ENCODE measurements at places on chromosomes 7 and 10. TPM values are rescaled to one million over a fixed set of nuclear protein-coding genes. Genes with fewer than 3 reads are reported as not detected.
A peak's percentile ranks its signal among the peaks of the same experiment; 100 is the strongest.

- H3K4me1 ChIP-seq = no peaks in the 10 kb centered on the region
- DNase-seq = no peak
- no peak overlapping the region for H3K4me3 ChIP-seq
- H3K27ac ChIP-seq = no peak overlapping the region
- H3K36me3 ChIP-seq = no peaks in the 10 kb centered on the region
These were observed 1078.4 kb downstream of the KCNMA1 start for GRCh38 chr10:76558996-76559891.

- H3K36me3 ChIP-seq = no peaks in the 10 kb centered on the region
- no peaks in the 10 kb centered on the region for H3K27me3 ChIP-seq
- DNase-seq = peak; percentile 79
These were observed 39.3 kb downstream of the CUX1 start for GRCh38 chr7:101856473-101857357.

DNA sequence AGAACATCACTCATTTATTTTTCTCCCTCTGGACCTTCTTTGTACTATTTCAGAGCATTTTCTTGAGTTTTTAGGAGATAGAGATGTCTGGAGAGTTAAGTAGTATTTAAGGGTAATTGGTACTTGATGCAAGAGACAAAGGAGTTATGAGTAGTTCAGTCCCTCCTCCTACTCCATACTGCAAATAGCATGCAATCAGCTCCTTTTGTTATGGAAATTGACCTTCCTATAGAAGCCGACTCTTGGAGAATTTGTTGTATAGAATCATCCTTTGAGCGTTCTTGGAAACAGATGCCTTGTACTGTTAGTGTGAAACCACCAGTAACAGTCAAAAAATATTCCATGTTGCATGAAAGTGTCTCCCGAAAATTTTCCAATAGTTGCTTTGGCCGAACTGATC lies 428.2 kb upstream of the GALNT17 start:
- H3K36me3 ChIP-seq = peaks cover 12% of the 10 kb centered on the region
- H3K4me3 ChIP-seq = no peak overlapping the region
- DNase-seq = no peak
- H3K27ac ChIP-seq = no peak overlapping the region

DNA sequence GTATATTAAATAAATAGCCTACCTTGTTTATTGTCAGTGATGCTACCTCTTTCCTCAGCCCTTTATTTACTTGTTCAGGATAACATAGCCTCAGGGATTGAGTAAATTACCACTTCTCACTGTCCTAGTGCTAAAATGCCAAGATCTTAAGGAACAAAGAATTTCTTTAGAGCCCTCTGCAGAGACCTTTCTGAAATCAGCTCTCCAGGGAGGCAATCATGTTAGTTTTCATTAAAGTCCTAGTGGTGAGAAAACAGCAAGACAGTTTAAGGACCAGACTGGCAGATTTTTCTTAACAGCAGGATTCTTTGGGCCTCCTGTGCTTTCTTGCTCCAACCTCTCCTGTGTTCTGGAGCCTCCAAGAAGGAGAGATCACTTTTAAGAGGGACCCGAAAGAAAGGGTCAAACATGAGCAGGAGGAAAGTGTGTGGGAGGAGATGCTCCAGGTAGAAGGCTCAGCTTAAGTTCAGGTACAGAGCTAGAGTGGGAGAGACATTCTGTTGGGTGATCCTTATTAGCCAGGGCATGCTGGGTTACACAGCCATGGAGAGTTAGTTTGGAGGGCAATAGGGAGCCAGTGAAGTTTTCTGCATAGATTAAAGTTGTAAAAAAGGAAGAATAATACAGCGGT lies 1.2 kb upstream of the PLCE1 start:
- peaks cover 22% of the 10 kb centered on the region for H3K27me3 ChIP-seq
- H3K4me1 ChIP-seq = no peaks in the 10 kb centered on the region
- H3K36me3 ChIP-seq = no peaks in the 10 kb centered on the region
- no peak overlapping the region for H3K4me3 ChIP-seq
- H3K27ac ChIP-seq = no peak overlapping the region

GRCh38 chr10:48554656-48555055 lies 50.2 kb downstream of the ARHGAP22 start:
- no peak for DNase-seq
- H3K36me3 ChIP-seq = no peaks in the 10 kb centered on the region
- no peak overlapping the region for H3K27ac ChIP-seq
- no peaks in the 10 kb centered on the region for H3K27me3 ChIP-seq
- H3K4me3 ChIP-seq = no peak overlapping the region
- peaks cover 6% of the 10 kb centered on the region for H3K4me1 ChIP-seq

DNA sequence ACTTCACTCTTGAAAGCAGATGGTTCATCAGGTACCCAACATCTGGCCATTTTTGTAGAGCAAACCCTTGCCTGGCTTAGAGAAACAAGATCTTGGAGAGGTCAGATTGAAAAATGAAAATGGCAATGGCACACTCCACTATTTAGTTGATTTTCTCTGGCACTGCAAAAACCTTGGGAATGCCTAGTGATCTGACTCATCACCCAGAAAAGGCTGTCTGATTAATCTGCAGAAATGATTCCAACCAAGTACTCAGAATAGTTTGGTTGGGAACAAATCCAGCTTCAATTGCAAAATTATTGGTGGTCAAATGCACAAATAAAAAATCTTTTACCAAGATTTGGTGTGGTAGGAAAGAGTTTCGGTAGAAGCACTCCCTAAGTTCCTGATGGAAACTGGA lies 351.2 kb downstream of the PHTF2 start:
- H3K27me3 ChIP-seq = no peaks in the 10 kb centered on the region
- no peaks in the 10 kb centered on the region for H3K4me1 ChIP-seq
- no peaks in the 10 kb centered on the region for H3K36me3 ChIP-seq
- no peak for DNase-seq

DNA sequence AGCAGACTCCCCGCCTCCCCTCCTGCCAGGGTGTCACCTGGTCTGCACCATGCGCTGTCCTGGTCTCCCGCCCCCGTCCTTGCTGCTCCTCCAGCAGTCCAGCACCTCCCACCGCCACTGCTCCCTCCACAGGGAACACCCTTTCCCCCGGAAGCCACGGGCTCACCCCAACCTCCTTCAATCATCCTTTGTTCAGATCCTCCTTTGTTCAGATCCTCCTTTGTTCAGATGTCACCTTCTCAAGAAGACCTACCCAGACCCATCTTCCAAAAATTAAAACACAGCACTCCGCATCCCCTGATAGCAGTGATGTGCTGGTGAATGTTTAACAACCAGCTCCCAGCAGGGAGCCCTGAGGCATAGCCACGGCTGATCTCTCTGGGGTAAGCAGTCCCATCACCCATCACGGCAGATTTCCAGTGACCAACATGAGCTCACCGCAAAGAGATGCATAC lies 237.7 kb downstream of the USP6NL start:
- no peak for DNase-seq
- H3K4me3 ChIP-seq = no peak overlapping the region
- H3K4me1 ChIP-seq = no peaks in the 10 kb centered on the region
- no peaks in the 10 kb centered on the region for H3K27me3 ChIP-seq

Gene CASP7
- total RNA-seq = 14.9 TPM

Gene MSRB2
- total RNA-seq = 3.3 TPM

Gene CEP55
- total RNA-seq = 0.35 TPM

Gene ECD
- total RNA-seq = 48.4 TPM

Gene STK31
- total RNA-seq = 0.94 TPM

Gene HGF
- 0.94 TPM for total RNA-seq

All from natural killer cell (primary cell).